ENCODE measurements at places on chromosomes 5 and 9. TPM values are rescaled to one million over a fixed set of nuclear protein-coding genes. Genes with fewer than 3 reads are reported as not detected.

DNA sequence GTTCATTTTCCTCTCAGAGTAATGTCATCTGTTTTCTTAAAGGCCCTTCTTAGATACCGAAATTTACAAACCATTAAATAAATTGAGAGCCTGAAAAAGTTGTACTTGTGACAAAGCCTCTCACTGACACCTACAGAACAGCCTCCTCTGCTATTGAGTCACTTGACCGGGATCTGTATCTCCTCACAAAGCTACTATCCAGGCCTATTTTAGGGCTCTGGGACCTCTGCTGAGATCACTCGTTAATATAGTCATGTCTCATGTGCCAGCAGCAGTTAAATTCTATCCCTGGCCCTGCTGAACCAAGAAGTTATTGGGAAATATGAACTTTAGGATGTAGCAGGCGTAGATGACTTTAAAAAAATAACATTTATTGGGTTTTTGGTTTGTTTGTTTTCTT is 31.1 kb downstream of the FBXO38 start:
- ATAC-seq = no peak

GRCh38 chr5:151214614-151215545 is 9.0 kb downstream of the CCDC69 start:
- ATAC-seq = peak; percentile 64

Gene MSX2
- total RNA-seq = 1.3 TPM

Gene NR2F1
- 2.7 TPM for total RNA-seq

GRCh38 chr5:96259151-96259772 is 173.8 kb downstream of the PCSK1 start:
- peak; percentile 76 for ATAC-seq

DNA sequence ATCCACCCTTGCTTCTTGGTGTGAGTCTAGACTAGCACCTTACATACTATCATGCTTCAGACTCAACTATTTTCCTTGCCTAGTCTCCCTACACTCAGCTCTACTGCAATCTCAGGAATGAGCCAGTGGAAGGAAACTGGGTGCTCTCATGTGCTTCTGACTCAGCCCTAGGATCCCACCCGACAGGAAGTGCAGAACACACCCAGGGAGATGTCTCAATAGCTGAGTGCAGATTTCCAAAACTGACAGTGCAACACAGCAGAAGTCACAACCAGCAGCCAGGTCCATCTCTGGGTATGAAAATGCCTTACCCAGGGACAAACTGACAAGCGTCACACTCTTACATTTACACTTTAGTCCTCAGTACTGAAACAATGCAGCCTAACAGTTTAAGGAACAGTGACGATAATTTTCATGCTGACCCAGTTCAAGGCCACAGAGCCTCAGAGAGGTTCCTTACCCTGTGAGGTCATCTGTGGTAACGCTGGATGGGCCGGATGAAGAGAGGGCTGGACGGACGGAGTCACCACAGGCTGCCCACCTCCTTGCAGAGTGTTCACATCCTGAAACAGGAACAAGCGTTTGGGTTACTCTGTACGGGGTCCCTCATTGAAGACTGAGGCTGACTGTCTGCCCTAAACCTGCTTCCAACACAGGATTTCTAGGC is 33.0 kb downstream of the FKBP15 start:
- peak; percentile 98 for ATAC-seq

Gene TLR4
- 1.0 TPM for total RNA-seq

Gene GDNF
- 0.80 TPM for total RNA-seq

DNA sequence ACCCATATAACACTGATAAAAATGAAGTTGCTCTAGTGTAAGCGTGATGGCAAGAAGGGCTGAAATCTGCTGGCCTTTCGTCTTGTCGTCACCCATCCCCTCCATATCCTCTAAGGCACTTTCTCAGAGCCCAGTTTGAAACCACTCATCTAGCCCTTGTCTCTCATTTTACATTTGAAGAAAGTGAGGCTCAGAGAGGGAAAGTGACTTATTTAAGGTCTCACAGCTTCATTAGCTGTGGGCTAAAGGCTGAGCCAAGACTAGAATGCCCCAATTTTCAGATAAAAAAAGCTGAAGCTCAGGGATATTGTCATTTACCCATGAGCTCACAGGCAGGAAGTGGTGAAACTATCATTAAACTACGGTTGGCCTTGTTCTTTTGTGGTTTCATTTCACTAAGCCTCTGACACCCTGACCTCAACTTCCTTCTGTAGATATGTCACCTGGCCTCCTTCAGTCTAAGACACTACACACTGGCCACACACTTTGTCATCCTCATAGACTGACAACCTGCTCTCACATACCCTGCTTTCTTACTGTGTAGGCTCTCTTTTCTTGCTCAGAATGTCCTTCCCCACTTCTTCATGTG is 176.7 kb upstream of the DMAC1 start:
- ATAC-seq = peak; percentile 92
